ENCODE measurements at places on chromosomes 7 and 10. TPM values are rescaled to one million over a fixed set of nuclear protein-coding genes. Genes with fewer than 3 reads are reported as not detected.

The CPVL gene
- not detected for total RNA-seq

The BTBD16 gene
- not detected for total RNA-seq

The AHR gene
- total RNA-seq, result 44.5 TPM

- H3K27me3 ChIP-seq, result peaks cover 4% of the 10 kb centered on the region
- peaks cover 16% of the 10 kb centered on the region for H3K36me3 ChIP-seq
- no peak overlapping the region for H3K4me3 ChIP-seq
Observed at GRCh38 chr10:131689486-131689885, 211.3 kb upstream of the PPP2R2D start.

DNA sequence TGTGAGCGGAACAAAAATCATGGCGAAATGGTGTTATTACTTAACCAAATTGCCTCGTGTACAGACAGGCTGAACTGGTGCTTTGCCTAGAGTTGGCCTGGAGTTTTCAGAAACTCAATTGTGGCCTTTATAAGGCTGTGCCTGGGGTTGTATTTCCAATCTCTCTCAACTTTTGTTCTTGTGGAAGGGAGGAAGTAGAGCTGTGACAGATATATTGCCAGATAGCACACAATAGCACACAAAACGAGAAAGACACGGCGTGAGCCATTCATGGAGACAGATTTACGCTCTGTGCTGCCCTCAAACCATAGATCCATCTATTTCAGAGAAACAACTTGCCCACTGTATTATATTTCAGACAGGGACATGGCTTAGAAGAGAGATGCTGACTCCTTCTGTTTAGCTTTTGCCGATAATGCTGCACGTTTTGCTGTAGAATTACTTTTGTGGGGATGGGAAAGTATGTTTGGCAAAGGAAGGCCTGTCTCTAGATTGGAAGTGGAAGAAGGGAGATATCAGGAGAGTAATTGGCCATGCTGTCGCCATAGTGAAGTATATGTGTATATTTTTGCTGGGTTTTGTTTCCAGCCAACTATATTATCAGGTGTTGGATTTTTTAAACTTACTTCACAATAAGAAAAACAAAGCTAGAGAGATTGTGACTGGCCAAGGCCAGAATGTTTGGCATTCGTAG, 80.4 kb downstream of the AUTS2 start:
- no peak for DNase-seq
- H3K4me3 ChIP-seq, result no peak overlapping the region
- H3K4me1 ChIP-seq, result no peaks in the 10 kb centered on the region
- H3K36me3 ChIP-seq, result 0 out of 2 replicates have a peak, but pooled peaks cover 4% of the 10 kb centered on the region

DNA sequence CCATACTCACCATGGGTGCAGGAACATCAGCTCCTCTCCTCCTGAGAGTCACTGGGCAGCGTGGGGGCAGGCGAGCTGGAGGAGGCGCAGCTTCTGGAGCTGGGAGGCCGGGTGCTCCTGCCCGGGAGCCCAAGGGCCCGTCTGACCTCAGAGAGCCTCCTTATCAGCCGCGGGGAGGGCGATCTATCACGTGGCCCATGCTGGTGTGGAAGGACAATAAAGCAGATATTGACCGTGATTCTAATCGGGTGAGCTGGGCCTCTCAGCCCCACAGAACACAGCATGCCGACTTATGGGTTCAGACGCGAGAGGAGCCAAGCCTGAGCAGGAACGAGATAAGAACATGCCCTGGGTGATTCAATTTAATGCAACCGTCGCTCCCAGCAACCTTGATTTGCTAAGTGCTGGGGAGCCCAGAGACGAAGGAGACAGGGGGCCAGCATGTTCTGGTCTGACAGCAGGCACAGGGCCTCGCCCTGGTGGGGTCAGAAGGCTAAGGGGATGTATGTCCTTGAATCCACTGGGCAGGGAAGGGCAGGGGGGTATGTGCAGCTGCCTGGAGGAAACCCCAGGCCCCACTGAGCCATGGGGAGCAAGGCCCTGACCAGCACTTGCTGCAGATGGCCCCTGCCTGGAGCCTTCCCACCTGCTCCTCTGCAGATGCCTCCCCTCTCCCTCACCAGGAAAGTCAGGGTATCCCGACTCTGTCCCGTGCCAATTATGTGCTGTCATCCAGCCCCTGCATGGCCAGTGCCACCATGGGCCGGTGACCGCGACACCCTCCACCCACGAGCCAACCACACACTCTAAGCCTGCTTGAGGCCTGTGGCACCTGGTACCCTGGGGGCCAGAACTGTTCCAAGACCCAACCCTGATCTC, 95.3 kb upstream of the RET start:
- H3K4me1 ChIP-seq, result no peaks in the 10 kb centered on the region
- no peak overlapping the region for H3K27ac ChIP-seq
- no peak overlapping the region for H3K4me3 ChIP-seq
- H3K27me3 ChIP-seq, result peaks cover 18% of the 10 kb centered on the region
- no peaks in the 10 kb centered on the region for H3K36me3 ChIP-seq

Data from HFFc6 (cell line).